ENCODE measurements at places on chromosomes 7 and 10.
A peak's percentile ranks its signal among the peaks of the same experiment; 100 is the strongest.

DNA sequence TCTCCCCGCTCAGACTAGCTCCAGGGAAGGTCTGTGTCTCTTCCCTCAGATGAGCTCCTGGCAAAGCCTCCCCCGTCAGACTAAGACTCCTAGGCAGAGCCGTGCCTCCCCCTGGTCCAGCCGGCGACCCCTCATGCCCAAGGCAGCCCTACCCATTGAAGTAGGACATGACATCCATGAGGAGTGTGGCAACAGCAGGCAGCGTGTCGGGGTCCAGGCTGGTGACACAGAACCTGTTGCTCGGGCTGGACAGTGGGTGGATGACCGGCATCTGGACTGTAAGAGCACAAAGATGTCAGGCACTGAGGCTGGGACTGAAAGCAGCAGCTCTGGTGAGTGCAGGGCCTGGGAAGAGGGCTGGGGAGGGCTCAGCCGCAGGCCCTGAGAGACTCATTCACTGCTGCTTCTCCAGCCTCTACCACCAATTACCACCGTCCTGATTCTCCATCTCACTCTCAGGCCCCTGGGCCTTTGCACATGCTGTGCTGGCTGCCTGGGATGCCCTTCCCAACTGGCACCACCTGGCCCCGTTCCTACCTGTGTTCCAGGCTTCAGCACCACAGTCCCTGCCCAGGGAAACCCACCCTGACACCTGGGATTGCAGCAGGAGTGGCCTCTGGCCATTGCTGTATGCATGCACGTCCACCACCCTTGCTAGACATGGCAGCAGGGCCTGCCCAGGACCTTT, 2.8 kb downstream of the PVRIG start:
- DNase-seq, result no peak

GRCh38 chr10:27912231-27912630, 86.6 kb downstream of the ODAD2 start:
- DNase-seq, result no peak

GRCh38 chr7:22486597-22486996, 13.4 kb downstream of the STEAP1B start:
- DNase-seq, result no peak

GRCh38 chr10:93420091-93420490, 62.0 kb downstream of the MYOF start:
- no peak for DNase-seq

DNA sequence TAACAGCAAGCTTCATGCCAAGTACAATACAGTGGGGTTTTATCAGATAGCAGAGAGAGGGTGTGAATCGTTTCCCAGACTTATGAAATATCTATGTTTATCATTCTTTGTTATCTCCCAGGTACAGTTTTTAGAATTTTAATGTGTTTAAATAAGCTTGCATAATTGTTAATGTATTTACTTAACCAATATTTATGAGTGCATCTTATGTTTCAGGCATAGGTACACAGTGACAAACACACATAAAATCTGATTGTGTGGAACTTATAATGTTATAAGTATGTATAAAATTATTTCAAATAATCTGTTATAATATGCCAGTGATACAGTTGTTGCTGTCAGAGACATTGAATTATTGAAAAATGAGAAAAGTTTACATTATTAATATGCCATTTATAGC, 1011.4 kb upstream of the C7orf33 start:
- DNase-seq, result no peak

DNA sequence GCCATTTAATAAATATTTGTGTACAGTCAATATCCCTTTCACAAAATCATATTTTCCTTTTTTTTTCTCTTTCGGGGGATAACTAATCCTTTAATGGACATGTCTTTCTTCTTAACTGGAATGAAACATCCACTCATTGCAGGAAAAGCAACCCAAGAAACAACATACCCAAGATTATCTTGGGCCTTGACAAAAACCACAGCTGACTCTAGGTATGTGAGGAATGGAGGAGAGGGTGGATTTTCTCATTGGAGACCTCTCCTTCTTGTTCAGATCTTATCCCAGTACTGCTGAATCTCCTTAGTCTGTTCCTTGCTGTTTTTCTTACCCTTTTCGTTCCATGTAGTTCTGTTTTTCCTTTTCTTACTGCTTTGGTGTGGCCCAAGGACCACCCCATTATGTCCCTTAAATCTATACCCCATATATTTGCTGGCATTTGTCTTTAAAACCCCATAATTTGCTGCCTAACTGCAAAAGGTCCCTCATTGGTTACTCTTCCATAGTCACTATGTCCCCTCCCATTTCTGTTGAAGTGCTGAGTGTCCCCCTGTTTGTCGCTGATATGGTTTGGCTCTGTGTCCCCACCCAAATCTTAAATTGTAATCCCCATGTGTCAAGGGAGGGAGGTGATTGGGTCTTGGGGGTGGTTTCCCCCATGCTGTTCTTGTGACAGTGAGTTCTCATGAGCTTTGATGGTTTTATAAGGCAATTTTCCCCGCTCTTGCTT, 6.8 kb upstream of the CDK6 start:
- no peak for DNase-seq

- no peak for DNase-seq
These were observed 39.9 kb downstream of the AKR1D1 start for GRCh38 chr7:138116141-138116540.

- DNase-seq, result no peak
These were observed 8.6 kb upstream of the LRRN3 start for GRCh38 chr7:111082351-111082750.

GRCh38 chr10:86535132-86535882, 13.7 kb upstream of the WAPL start:
- DNase-seq, result no peak

GRCh38 chr7:107659666-107660065, 962 bp upstream of the SLC26A4 start:
- peak; percentile 49 for DNase-seq

DNA sequence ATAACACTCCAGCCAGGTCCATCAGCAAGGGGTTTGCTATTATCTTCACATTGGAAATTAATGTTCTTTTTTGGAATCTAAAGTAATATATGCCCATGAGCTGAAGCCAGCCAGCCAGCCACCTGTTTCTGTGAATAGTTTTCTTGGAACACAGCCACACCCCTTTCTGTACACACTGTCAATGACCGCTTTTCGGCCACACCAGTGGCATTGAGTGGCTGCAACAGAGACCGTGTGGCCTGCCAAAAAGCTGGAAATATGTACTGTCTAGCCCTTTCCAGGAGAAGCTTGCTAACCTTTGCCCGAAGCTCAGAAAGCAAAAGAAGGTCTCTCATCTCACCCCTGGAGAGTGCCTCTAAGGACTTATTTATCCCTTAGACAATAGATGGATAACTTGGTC, 98.5 kb upstream of the NPS start:
- DNase-seq, result no peak
